ENCODE measurements at places on chromosomes 2 and 18. TPM values are rescaled to one million over a fixed set of nuclear protein-coding genes. Genes with fewer than 3 reads are reported as not detected.

The MSH6 gene
- 34.6 TPM for total RNA-seq

The COLEC12 gene
- 0.37 TPM for total RNA-seq

The CRYBA2 gene
- not detected for total RNA-seq

The DYNC2LI1 gene
- 3.2 TPM for total RNA-seq

- no peak overlapping the region for H3K27ac ChIP-seq
- no peaks in the 10 kb centered on the region for H3K27me3 ChIP-seq
- no peak for DNase-seq
- no peaks in the 10 kb centered on the region for H3K36me3 ChIP-seq
- no peak overlapping the region for H3K4me3 ChIP-seq
Observed at GRCh38 chr2:157283468-157283867, 26.0 kb downstream of the GALNT5 start.

The ARMC9 gene
- 1.5 TPM for total RNA-seq

- no peaks in the 10 kb centered on the region for H3K27me3 ChIP-seq
- H3K36me3 ChIP-seq = no peaks in the 10 kb centered on the region
- H3K27ac ChIP-seq = no peak overlapping the region
- no peaks in the 10 kb centered on the region for H3K4me1 ChIP-seq
- H3K4me3 ChIP-seq = no peak overlapping the region
Observed at GRCh38 chr2:217127744-217128143, 267.9 kb upstream of the TNP1 start.

The DCDC2C gene
- total RNA-seq = not detected

GRCh38 chr2:8312861-8313830 lies 368.7 kb upstream of the ID2 start:
- peak overlapping the region; percentile 41 for H3K27ac ChIP-seq
- no peaks in the 10 kb centered on the region for H3K27me3 ChIP-seq
- no peaks in the 10 kb centered on the region for H3K4me1 ChIP-seq
- H3K4me3 ChIP-seq = no peak overlapping the region

The MDH1B gene
- total RNA-seq = 0.12 TPM

The C18orf54 gene
- 0.19 TPM for total RNA-seq

Data from right lobe of liver (tissue), 6 donors.